Esophagus squamous epithelium (tissue), 5 donors: ENCODE measurements at places on chromosomes 1 and 21.

- DNase-seq: no peak
Measured at GRCh38 chr21:44285138-44285992, at the start of gene AIRE. Gene AIRE (plus strand): TSS chr21:44285876. CDS start chr21:44286007, 131 bp downstream.

GRCh38 chr1:71717186-71717585 is 565.2 kb downstream of the NEGR1 start:
- no peak for DNase-seq

DNA sequence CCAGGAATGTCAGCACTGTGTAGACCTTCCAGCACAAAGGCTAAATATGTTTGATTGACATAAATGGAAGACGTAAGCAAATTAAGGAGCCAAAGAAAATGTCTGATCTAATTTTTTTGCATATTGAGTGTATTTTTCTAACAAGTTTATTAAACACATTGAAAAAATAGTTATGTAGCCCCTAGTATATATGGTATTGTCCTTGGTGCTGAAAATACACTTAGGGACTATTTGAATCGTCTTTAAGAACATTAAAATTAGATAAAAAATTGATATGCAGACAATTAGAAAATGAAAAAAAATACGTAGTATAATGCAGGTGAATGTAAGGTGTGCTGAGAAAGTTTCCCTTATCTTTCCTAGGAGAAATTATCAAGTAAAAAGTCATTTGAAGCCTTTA is 337.0 kb downstream of the OMA1 start:
- DNase-seq: no peak

DNA sequence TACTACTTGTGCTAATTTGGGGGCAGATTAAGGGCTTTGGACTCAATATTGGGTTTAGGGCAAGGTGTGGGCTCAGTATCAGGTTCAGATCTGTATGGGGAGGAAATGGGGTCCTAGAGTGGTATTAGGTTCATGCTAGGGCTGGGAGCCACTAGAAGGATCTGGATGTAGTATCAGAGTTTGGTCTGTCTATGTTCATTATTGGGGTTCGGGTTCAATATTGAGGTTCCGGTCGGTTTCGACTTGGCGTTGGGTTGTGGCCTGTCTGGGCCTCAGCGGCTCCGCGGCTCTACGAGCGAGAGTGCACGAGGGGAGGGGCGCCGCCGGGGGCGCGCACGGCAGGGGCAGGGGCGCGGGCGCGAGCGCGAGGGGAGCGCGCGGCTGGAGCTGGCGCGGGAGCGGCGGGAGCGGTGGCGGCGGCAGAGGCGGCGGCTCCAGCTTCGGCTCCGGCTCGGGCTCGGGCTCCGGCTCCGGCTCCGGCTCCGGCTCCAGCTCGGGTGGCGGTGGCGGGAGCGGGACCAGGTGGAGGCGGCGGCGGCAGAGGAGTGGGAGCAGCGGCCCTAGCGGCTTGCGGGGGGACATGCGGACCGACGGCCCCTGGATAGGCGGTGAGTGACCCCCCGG is at the start of gene PTPRF:
Gene PTPRF, plus strand, starts transcription at position 401 of the 624 bp plus-strand sequence. CDS start 14,193 bp downstream, outside the sequence.
- DNase-seq: no peak

DNA sequence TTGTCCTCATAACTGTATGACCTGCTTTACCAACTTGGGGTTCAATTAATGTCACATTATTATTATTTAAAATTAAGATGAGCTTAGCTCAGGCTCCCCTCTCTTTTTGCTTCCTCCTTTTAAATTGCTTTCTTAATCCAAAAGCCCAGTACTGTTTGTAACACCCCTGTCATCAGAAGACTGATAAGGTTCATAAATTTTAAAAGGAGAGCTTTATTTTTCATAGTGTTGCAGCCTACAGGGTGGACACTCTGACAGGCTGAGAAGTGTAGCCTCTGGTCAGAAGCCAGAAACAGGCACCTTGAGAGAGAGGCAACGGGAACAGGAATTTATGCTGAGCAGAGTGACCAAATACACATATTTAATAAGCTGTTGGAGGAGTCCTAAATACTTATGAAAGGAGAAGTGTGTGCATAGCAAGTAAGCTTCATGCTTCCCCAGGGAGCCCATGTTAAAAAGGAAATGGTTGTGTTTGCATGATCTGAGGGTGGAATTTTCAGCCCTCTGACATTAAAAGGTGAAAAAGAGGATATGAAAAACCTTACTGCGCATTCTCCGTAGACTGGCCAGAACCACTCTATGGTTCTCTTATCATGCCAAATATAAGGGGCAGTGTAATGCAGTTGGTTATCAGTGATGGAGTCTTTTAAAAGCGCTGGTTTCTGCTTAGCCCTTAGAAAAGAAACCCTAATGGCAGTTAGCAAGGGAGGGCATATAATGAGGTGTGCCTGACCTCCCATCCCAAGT is 30.5 kb upstream of the FGGY start:
- DNase-seq: no peak

DNA sequence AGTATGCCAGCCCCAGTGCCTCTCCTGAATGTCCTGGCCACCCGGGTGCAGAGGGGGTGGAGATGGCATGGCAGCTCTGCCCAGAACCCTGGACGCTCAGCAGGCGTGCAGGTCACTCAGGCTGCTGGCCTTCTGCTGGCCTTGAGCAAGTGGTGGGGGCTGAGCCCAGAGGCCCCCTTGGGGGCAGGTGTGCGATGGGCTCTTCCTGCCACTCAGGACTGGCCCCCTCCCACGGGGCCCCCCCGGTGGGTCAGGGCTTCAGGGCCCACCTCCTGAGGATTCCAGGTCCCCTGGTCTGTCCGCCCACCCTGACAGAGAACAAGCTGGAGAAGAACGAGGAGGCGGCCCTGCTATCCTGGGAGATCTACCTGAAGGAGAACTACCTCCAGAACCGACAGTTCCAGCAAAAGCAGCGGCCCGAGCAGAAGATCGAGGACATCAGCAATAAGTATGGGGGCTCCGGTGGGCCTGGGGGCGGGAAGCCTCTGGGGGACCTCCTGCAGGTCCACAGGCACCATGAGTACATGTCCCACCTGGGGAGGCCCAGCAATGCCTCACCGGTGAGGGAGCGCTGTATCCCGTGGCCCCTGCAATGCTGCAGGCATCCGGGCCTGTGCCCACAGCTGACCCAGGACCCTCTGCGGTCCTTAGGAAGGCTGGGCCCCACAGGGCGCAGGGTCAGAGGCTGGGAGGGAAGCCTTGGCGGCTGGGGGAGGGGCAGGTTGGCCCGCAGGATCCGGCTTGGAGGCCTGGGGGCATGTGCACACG is 37.0 kb upstream of the LRRC3 start:
- DNase-seq: no peak

- no peak for DNase-seq
Measured at GRCh38 chr1:91706140-91706957, 179.6 kb downstream of the TGFBR3 start.

DNA sequence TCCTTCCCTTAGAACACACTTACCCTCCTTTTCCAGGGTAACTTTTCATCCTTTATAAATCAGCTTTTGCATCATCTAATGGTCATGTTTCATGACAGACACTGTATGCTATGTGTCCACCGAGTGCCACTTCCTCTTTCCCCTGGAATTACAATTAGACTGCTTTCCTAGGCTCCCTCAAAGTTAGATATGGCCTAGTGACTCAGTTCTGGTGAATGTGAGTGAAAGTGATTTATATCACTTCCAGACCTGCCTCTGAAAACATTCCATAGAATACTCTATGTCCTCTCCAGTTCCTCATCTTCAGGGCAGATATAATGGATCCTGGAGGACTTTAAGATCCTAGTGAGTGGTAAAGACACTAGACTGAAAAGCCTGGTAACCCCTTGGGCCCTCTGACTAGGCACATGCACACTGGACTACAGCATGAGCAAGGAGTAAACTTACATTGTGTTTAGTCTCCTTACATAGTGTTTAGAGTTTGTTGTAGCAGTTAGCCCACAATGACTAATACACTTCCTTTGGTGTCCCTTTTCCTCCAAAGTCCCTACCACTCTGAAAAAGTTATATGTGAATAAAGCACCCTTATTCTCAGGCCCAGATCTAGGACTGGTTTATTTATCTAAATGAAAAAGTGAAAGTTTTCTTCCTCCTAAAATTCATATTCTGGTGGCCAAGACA is 59.3 kb downstream of the GPR88 start:
- no peak for DNase-seq

- DNase-seq: no peak
Measured at GRCh38 chr21:33618407-33618806, 23.1 kb downstream of the CRYZL1 start.

- DNase-seq: no peak
Measured at GRCh38 chr1:174090471-174090870, 68.3 kb upstream of the RC3H1 start.

DNA sequence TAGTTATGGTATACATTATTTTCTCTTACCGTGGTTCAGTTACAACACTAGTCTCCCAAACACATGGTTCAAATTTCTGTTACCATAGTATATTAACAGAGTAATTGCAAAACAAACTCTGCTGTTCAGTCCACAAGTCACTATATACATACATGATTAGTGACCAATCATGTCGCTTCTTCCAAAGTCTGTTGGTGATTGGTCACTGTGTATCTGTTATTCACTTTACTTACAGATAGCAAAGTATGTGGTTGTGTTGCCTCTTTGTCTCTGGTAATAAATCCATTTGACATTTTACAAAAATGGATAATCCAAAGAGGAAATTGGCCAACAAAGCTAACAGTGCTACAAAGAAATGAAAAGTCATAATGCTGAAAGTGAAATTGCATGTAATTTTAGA is 107.2 kb downstream of the RABGAP1L start:
- DNase-seq: no peak

- DNase-seq: no peak
Measured at GRCh38 chr21:42539931-42540343, 26.3 kb downstream of the SLC37A1 start.

DNA sequence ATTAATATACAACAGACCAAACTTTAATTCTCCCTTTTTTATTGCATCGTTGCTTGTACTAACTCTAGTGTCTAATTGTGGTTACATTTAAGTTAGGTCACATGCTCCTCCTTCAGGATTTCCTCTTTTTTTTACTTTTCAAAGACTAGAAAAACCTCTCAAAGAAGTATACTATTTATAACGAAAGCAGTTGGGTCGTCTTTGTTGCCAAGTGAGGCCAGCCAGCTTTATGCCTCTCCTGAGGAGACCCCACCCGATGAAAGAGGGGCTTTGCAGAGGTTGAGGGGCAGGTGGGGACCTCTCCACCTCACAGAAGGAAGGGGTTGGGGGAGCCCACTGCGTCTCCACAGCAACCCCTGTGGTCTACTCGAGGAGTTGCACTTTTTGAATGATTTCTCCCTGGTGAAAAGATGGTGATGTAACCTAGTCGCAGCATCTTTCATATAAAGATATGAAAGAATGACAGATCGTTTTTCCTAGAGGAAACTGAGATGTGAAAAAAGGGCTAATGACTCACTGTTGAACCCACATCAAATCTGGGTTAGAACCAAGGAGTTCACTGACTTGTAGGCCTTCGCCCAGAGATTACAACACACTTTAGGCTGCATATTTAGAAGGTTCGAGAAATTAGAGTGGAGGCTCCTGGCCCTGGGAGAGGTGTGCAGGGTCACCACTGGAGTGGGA is 6.4 kb downstream of the TGFB2 start:
- DNase-seq: no peak

DNA sequence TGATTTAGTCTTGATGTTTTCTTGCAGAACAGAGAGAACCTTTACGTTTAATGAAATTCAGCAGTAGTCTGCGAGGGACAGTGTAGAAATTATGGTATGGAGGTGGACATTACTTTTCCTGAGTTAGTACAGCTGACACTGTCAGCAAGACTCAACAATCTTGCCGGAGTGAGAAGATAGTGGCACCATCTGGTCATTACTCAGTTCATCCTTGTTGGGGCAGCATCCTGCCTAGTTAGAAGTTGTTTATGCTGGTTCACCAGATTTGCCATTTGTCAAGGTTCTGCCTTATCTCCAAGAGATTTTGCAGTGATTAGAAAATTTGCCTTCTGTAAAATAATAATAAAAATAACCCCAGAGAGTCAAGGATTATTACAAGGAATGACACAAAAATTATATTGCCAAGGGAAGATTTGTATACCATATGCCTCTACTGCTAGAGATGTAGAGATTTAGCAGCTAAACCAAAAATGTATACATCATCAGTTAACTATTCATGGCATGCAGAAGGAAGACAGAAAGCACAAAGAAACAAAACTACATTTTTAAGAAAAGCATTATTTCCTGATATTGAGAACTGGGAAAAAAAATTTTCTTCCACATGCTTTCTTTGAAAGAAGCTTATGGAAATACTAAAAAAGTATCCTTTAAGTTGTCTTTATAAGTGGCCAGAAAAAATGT is 1967.4 kb downstream of the NCAM2 start:
- no peak for DNase-seq

DNA sequence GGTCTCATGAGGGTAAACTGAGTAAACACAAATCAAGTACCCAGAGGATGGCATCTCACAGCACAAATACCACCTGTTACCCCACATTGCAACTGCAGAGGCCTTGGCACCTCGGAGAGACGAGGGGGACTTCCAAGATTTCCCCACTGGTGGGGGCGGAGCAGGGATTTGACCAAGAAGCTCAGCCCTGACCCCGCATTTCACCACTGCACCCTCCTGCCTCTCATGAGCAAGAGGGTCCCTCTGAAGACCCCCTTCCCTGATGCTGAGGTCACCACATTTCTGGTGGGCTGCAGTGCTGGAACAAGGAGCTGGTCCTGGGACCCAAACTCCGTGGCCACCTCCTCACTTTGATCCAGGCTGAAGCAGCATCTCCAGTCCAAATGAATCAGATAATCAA is 342.4 kb downstream of the NPHP4 start:
- no peak for DNase-seq

- DNase-seq: no peak
Measured at GRCh38 chr1:93111065-93111464, 32.0 kb downstream of the MTF2 start.

GRCh38 chr1:52119301-52120079 is 22.4 kb upstream of the ZFYVE9 start:
- no peak for DNase-seq

DNA sequence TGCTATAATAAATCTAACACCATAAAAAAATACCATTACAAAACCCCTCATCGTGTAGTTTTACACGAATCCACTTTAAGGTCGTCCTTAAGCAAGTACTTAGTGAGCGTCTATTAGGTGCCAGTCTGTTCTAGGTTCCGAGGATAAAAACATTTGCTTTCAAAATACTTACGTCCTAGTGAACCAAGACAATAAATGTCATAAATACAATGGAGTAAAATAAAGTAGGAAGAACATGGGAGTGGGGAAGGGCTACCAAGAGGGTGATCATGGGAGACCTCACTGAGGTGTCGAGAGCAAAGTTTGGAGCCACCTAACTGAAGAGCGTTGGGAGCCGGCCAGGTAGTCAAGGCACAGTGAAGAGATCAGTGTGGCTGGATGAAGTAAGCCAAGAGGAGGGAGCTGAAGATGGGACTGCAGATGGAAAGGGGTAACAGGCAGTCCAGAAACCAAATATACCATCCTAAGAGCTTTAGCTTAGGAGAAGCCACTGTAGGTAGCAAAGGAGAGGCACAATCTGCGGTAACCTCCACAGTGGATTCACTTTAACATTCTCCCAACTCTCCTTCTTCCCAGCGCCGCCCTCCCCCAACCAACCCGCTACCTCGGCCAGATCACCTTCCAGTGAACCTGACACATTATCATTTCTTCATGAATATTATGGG is 684 bp downstream of the LTN1 start:
- no peak for DNase-seq
